ENCODE measurements at places on chromosomes 6 and 20.

GRCh38 chr20:36264426-36265246 lies 28.4 kb downstream of the AAR2 start:
- no peak for DNase-seq

DNA sequence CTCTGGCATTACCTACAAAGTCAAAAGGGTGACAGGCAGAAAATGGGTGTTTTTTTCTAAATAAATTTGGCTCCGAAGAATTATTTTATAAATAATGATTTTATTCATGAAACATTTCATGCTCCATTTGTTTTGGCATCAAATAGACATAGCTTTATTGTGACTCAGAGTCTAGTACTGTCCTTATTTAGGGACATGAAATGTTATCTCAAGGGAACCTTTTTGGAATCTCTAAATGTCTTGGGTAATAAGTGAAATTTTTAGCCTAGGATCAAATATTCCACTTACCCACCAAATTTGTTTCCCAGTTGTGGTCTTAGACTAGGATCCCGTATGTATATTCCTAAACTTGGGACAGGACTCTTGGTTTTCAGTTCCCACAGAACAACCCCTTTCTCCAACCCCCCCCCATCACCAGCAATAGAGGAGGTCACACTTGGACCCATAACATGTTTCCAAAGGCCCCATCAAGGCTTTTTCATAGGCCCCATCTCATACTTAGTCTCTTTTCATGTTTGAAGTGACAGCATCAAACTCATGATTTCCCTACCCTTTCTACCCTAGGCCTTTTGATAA lies 81.8 kb downstream of the JAG1 start:
- DNase-seq, result no peak

GRCh38 chr6:12419631-12420272 lies 129.6 kb downstream of the EDN1 start:
- DNase-seq, result no peak

DNA sequence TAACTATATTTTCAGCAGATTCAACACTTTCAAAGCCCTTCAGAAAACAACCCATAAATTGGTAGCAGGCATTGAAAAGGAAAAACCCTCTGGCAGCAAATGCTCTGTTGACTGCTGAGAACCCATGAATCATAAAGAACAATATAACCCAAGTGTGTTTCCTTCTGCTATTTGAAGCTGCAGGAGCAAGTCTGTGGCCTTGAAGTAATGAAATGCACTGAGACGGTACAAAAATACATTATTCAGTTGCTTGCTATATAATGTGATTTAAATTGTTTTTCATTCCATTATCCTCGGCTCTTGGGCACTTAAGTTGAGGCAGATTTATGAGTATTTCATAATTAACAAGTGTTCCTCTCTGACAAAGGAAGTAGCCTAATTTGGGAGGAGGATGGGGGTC lies 40.6 kb upstream of the SAMD5 start:
- no peak for DNase-seq

DNA sequence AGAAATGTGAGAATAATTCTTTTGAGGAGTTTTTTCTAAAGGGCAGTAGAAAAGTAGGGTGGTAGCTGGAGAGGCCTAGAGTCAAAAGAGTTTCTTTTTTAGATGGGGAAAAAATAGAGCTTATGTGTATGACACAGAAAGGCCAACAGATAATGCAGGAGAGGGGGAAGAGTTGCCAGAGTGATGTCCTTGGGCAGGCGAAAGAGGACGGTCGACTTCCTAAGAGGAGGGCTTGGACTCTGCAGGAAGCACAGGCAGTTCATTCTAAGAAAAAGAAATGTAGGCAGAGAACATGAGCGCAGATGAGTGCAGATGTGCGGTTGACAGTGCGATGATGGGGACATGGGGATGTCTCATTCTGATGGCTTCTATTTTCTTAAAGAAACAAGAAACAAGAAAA lies 68.9 kb downstream of the PAK5 start:
- no peak for DNase-seq

GRCh38 chr6:90074161-90074850 lies 180.0 kb downstream of the GJA10 start:
- no peak for DNase-seq

- DNase-seq, result no peak
Measured at GRCh38 chr6:2149361-2150006, 95.9 kb downstream of the GMDS start.

DNA sequence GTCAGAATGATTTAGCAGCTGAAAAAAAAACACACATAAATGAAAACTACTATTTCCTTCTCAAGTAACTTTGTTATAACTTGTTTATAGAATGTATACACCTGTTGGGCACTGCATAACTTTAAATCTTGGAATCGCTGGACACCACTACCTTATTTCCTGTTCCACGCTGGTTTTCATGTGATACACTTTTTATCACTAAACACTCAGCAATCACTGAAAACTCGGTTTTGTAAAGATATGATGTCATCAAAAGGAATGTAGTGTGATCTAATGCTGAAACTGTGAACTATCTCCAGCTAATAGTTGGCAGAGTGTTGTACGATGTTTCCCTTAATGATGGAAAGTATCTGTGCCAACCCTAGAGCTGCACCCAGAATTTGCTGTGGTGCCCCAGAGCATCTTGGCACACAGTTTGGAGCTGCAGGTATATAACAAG lies 127.9 kb downstream of the BACH2 start:
- DNase-seq, result no peak

- DNase-seq, result no peak
Measured at GRCh38 chr6:161117308-161117707, 125.7 kb downstream of the MAP3K4 start.

- no peak for DNase-seq
Measured at GRCh38 chr6:22003287-22003686, 293.5 kb downstream of the PRL start.

DNA sequence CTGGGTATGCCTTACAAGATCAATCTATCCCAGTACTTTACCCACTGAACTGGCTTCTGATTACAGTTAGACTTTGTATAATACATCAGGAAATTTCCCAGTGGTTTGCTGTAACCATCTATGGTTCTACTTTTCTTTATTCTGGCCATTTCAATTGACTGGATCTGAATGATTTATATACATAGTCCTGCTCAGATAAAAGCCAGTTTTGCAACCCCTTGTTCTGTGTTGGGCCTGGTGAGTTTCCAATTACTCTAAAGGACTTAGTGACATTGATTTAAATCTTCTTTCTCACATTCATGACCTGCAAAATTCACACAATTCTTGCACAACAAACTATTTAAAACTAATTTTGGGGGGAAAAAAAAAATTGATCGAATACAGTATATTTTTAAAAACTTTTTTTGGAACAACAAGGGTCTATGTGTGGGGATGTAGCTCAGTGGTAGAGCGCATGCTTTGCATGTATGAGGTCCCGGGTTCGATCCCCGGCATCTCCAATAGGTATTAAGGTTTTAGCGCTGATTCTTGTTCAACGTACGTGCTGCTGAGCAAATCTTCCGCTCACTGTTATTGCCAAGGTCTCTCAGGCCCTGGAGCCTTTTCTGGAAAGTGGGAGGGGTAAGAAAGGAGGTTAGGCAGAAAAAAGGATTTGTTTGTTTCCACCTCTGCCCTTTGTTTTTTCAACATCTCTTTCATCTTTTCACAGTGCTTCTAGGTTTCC lies 117.5 kb downstream of the GPX5 start:
- no peak for DNase-seq

- no peak for DNase-seq
Measured at GRCh38 chr6:161238081-161238480, 35.8 kb downstream of the AGPAT4 start.

DNA sequence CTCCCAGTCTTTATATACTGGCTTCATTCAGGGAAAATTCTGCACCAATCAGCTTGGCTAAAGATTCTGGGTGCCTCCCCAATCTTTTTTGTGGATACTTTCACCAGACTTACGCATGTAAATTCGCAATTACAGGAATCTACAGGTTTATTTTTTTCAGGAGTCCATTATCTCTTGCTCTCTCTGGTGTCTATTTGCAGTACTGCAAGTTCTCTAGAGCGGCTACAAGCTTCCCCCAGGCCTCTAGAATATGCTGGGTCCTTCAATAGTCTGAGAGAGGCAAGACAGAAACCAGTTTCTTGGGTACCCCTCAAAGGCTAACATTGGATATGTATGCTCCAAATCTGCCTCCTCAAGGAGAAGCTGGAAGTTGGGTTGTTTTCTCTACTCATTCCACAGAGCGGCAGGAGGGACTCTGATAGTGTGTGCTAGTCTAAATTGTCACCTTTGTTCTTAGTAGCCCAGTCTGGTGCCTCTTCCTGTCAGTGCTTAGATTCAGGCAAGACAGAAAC lies 58.5 kb downstream of the SUN5 start:
- DNase-seq, result no peak

DNA sequence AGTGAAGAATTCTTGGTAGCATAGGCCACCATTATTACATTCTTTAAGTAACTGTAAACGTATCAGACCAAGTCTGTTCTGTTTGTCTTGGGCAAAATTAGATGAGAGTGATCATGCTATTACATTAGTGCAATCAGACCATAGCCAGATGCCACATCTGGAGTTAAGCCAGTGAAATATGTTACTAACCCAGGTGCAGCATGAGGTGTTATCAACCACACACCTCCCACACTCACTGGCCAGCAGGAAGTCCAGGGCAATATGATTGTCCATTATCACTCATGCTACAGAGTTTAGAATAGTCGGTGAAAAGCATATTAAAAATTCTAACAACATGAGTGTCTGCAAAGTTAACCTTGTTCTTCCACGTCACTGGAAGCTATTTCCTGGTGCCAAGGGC lies 174.7 kb upstream of the PROKR2 start:
- no peak for DNase-seq

DNA sequence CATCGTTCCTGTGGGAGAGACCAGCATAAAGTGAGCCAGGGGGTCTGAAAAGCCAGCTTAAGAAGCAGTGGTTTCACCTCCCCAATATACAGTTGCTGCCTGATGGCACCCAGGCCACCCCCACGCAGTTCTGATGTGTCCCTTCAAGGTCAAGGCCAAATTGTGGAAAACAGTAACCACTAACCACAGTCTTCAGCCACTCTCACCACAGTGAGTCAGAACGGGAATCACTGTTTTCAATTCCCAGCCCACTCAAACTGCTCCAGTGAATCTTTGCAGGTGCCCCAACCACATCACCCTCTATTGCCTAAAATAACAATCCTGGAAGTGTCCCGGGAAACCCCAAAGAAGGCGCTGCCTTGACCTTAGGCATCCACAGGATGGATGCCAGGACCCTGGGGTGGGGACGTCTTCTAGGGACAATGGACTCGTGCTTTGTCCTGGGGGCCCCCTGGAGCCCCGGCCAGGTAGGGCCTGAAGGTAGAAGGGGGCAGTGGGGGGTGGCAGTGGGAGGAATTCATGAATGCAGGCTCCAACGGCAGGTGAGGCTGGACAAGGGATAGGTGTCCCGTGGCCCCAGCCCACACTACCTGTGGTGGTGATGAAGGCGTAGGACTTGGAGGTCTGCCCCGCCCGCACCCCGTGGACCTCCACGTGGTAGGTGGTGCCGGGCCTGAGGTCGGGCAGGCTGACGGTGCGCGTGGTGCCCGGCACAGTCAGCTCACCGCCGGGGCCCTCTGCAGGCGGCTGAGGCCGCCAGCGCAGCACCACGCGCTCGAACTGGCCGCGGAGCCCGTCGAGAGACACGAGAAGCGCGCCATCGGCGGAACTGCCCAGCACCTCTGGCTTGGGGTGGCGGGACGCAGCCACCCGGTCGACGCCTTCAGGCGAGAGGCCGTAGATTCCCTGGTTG lies 22.2 kb downstream of the TNXB start:
- peak; percentile 20 for DNase-seq

DNA sequence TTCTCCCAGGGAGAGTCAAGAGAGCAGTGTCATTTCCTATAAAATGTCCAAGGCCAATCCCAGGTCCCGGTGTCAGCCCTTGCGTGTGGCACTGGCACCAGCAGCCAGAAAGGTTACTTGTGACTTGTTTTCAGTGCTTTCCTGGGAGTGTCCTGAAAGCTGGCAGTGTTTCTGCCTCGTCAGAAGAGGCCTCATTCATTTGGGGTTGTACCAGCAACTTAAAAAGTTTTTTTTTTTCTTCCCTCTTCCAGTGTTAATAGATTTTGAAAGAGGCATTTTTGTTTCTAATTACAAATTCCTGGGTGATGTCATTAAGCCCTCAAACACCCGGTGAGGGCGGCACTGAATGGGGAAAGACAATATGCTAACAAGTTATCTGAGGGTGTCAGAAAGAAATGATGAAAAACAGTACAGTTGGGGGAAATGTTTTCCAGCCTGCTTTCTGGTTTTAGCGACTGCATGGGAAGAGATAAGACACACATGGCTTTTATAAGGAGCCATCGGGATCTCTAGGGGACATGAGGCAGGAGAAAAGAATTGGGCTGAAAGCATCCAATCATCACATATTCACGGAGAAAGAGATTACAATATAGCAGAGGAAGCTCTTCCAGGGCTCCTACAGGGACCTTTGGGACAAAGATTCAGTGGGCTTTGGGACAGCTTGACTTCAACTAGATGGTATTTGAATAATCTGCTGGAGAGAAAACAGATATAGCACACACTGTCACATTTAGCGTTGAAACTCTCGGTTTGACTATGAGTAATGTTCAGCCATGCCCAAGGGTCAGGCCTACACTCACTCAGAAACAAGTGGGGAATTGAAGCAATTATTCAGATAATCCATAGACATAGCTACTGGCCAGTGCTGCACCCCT lies 153.0 kb downstream of the BCAS1 start:
- no peak for DNase-seq

GRCh38 chr6:108170332-108171290 lies 4.8 kb downstream of the NR2E1 start:
- DNase-seq, result no peak

GRCh38 chr6:106648651-106649308 lies 19.4 kb downstream of the QRSL1 start:
- DNase-seq, result no peak

DNA sequence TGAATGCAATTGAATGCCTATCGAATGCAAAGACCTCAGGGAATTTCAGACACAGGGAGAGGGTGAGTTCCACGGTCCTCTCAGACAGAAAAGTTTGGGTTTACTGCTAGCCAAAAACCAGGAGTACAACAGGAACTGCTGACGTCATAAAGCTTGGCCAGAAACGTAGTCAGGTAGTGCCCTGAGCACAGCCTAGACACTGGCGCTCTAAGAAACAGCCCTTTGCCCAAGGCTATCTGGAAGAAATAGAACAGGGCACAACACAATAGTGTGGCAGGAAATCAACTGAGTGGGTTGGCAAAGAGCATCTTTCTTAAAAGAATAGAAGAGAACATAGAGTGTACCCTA lies 58.0 kb downstream of the GFOD1 start:
- DNase-seq, result no peak

DNA sequence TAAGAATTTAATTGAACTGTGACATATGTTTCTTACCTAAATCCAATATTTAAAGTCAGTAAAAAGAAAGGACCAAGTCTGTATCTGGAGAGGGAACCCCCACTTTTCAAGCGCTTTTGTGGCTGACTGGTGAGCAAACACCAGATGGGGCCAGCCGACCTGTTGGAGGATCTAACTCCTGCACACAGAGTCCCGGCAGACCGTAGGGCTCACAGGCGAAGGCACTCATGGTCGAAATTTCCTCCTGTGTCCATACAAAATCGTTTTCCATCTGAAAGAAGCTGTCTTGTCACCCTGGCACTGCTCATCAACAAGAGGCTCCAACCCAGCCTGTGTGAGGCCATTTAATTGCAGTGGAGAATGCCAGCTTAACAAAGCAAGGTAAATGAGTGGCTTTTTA lies 94.0 kb downstream of the SCML4 start:
- peak; percentile 50 for DNase-seq

Data from activated CD4-positive, alpha-beta memory T cell treated with anti-CD3 and anti-CD28 coated beads, Interleukin-2, amount 10 ng/mL, durations not matched to agents 7 days and 5 days (primary cell).